ENCODE measurements at places on chromosomes 1 and 21.

DNA sequence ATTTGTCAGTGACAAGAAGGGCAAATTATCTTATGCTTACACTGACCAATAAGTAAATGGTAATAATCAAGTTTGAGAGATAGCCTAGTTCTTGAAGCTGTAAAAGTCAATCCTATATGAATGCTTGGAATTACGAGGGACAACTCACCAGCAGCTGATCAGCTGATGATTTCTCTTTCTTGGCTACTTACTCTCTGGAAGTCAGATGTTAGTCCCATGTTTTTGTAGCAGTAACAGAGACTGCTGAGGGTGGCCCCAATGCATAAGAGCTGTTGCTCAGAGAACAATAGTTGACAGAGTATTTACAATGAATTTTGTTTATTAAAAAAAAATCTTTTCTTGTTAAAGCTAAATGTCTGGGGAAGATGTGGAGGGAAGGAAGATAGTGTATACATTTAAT lies 39.3 kb downstream of the CD160 start:
- no peak for DNase-seq

DNA sequence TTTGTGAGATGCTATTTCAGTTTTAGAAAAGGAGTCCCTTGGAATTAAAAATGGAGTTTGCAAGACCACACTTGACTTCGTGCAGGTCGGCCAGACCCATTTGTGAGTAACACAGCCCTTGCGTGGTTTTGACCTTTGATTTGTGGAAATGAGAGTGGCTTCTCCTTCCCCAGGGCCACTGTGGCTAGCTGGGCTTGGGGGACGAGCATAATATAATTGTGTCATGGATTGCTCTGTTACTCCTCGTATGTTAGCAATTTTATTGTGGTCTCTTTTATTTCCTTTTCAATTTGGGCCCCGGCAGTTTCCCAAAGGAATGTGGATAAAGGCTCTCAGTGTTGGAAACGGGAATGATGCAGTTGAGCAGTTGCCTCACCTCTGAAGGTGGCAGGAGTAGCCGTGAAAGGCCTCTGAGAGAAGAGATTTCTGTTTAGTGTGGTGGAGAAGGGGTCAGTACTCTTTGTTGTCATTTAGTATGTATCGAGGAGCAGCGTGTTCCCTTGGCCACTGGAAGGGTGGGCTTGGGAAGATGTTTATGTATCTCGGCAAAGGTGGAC lies 194.6 kb downstream of the PBX1 start:
- DNase-seq = no peak

GRCh38 chr1:11311816-11312755 lies 39.1 kb downstream of the UBIAD1 start:
- no peak for DNase-seq

GRCh38 chr1:171841931-171842761 lies 848 bp downstream of the DNM3 start:
- no peak for DNase-seq

DNA sequence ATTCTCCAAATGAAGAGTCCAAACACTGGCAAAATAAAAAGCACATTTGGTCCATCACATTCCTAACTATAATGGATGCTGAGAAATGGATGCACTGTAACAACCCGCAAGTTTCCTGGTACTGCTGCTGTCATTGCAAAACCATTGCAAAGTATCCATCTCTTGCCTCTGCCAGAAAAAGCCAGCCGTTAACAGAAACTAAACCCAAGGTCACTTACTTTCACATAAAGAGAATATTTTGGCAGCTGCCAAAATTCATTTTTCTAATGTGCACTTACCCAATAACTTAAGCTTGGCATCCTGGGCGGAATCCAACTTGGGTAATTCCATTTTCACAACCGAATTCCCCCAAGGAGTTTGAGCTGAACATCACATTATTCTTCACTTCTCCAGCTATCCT lies 77.0 kb upstream of the LRRC8D start:
- no peak for DNase-seq

DNA sequence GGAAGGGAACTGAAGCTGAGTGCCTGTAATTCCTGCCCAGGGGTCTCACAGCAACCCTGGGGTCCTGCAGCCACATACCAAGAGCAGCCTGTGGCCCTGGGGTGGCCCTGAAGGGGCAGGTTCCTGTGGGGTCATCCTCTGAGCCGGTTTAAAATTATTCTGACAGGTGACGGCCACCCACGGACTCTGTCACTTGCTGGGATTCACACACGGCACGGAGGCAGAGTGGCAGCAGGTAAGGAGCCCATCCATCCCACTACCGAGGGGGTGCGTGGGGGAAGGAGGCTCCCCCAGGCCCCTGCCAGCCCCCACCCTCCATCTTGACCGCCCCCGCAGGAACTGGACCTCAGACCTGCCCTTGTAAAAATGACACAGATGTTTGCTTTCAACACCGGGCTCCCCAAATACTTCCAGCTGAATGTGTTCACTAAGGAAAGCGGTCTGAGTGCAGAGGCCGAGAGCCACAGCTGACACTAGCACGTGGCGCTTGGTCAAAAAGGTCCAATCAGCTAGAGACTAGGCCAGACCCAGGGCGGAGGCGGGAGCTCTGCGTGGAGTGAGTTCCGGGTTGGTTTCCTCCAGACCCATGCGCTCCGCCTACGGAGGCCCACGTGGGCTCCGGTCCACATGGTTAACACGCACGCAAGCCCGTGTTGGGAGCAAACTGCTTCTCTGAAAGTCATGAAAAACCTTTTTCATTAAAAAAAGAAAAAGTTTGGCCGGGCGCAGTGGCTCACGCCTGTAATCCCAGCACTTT lies 10.0 kb downstream of the YBEY start:
- DNase-seq = no peak

- no peak for DNase-seq
Observed at GRCh38 chr1:42370876-42371549, 9.6 kb upstream of the RIMKLA start.

GRCh38 chr1:157104598-157105293 lies 5.1 kb upstream of the ETV3L start:
- DNase-seq = no peak

DNA sequence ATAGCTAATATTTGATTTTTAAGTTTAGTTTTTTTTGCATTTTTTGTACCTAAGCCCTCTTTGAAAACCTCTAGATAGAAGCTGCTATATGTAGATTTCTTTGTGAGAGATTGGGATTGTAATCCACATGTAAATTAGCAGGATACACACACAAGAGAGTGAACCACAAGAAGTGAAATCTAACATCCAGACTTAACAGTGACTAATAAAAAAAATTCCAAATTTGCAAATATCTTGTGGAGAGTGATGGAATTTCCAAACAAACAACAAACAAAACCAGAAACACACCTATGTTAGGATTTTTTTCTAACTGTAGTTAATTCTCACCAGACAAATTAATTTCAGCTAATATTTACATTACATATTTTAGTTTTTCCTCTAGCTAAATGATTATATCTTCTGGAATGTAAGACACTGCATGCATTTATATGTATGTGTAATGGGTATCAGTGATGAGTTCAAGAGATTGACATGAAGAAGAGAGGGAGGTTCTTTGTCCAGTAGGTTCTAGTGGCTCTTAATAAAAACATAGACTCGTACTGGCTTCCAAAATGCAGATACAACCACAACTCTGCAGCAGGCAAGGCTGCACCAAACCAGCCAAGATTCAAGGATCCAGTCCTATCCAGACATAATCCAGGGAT lies 12.8 kb downstream of the CLDN17 start:
- no peak for DNase-seq

DNA sequence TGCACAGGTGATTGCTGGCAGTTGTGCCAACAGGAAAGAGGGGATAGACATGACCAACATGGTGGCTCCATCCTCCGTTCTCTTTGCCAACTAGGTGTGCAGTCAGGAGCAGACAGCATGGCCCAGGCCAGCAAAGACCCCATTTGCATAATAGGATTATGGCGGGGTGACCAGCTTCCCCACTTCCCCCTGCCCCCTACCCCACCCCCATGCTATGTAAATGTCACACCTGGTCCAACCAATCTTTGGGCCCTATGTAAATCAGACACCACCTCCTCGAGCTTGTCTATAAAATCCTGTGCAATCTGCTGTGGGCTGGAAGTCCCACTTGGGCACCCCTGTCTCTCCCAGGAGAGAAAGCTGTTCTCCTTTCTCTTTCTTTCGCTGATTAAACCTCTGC lies 146.0 kb downstream of the SLC30A10 start:
- no peak for DNase-seq

GRCh38 chr1:172699111-172699510 lies 40.2 kb downstream of the FASLG start:
- no peak for DNase-seq

GRCh38 chr1:150966011-150966410 lies 8.6 kb downstream of the CERS2 start:
- no peak for DNase-seq

GRCh38 chr1:45530632-45531135 lies 9.0 kb upstream of the PRDX1 start:
- no peak for DNase-seq

- no peak for DNase-seq
Observed at GRCh38 chr1:1273209-1273511, 494 bp downstream of the UBE2J2 start.

DNA sequence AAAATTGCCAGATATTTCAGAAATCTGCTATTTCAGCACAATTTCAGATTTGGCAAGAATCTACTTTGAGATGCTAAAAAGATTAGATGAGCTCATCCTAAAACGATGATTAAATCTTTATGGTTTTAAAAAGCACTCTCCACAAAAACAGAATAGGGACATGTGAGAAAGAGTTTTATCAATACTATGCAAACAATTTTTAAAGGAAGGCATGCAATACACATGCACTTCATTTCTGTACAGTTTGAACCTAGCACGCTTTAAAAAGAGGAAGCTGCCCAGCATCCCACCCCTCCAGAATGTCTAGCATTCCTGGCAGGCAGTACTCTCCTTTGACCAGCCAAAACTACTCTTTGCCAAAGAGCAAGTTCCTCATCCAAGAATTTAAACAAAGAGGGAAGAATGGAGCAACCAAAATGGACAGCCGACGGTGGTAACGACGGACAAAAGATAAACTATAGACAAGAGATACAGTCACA lies 1.3 kb downstream of the ARHGAP29 start:
- no peak for DNase-seq

- no peak for DNase-seq
Observed at GRCh38 chr21:42698733-42699132, 45.3 kb downstream of the PDE9A start.

DNA sequence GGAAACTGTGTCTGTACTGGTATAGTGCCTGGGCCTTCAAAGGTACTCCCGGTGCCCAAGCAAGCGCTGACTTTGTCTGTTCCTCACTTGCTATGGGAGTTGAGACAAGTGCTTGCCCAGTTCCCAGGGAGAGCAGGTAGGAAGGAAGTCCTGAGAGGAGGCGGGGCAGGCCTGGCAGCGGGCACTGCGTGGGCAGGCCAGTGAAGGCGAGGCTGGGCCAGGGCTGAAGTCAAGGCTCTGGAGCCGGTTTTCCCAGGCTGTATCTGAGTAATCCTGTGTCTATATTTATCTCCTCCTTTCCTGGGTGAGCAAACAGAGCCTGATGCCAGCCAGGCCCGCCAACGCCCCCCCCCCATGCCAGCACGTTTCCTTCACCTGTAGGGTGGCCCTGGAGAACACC lies 15.9 kb upstream of the EDN2 start:
- no peak for DNase-seq

DNA sequence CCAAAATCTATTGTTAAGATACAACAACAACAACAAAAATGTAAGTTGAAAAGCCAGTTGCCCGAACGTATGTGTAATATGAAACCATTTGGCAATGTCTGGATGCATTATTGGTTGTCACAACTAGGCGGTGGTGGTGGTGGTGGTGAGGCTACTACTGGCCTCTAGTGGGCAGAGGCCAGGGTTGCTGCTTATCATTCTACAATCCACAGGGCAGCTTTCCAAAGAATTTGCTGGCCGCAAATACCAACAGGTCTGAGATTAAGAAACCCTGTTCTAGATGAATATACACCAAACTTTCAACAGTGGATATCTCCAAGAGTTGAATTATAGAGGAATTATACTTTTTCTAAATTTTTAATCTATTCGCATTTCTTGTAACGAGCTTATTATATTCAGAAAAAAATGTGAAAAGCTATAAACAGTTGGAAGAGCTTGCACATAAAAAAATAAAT lies 26.8 kb upstream of the ZNF697 start:
- no peak for DNase-seq

GRCh38 chr1:108845446-108845845 lies 11.4 kb downstream of the AKNAD1 start:
- DNase-seq = no peak

Data from AG04450 (cell line).